ENCODE measurements at places on chromosomes 2 and 18. TPM values are rescaled to one million over a fixed set of nuclear protein-coding genes. Genes with fewer than 3 reads are reported as not detected.

GPAT2 gene
- total RNA-seq: not detected

LHCGR gene
- not detected for total RNA-seq

RPE gene
- 79.5 TPM for total RNA-seq

ITPRID2 gene
- total RNA-seq: 149 TPM

COLEC11 gene
- total RNA-seq: 0.10 TPM

ZDBF2 gene
- total RNA-seq: 9.1 TPM

THUMPD2 gene
- total RNA-seq: 8.9 TPM

DES gene
- 0.37 TPM for total RNA-seq

All from M059J (cell line).